Thymus (tissue), 14 donors: ENCODE measurements at places on chromosomes 11 and 22.
A peak's percentile ranks its signal among the peaks of the same experiment; 100 is the strongest.

- no peak for DNase-seq
These were observed 144.6 kb upstream of the PITPNB start for GRCh38 chr22:28063656-28064055.

DNA sequence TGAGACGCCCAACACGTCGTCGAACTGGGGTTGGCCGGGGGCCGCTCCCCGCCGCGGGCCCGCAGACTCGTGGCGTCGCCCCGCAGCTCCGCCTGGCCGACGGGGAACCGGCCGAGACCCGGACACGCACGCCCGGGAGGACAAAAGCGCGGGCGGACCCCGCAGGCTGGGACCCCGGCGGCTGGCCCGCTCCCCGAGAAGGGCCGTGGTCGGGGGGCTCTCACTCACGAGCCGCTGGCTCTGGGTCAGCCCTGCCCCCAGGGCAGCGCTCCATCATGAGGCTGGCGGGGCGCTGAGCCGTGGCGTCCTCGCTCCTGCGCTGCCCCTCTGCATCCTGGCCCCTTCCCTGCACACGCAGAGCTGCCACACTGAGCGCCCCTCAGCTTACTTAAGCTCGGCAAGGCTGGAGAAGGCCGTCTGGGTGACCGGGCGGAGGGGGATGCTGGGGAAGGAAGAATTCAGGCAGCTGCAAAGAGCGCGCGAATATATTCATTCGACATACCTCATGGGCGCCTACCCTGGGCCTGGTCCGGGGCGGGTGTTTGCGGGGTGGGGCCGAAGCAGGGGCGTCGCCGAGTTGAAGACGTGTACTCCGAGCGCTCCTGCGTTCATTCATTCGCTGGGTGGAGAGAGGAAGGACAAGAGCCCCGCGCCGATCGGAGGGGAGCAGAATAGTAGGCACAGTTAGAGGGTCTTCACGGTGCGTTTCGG lies 579 bp upstream of the CYB5R2 start:
- DNase-seq, result no peak

GRCh38 chr11:13433437-13433836 lies 29.6 kb downstream of the BTBD10 start:
- no peak for DNase-seq

DNA sequence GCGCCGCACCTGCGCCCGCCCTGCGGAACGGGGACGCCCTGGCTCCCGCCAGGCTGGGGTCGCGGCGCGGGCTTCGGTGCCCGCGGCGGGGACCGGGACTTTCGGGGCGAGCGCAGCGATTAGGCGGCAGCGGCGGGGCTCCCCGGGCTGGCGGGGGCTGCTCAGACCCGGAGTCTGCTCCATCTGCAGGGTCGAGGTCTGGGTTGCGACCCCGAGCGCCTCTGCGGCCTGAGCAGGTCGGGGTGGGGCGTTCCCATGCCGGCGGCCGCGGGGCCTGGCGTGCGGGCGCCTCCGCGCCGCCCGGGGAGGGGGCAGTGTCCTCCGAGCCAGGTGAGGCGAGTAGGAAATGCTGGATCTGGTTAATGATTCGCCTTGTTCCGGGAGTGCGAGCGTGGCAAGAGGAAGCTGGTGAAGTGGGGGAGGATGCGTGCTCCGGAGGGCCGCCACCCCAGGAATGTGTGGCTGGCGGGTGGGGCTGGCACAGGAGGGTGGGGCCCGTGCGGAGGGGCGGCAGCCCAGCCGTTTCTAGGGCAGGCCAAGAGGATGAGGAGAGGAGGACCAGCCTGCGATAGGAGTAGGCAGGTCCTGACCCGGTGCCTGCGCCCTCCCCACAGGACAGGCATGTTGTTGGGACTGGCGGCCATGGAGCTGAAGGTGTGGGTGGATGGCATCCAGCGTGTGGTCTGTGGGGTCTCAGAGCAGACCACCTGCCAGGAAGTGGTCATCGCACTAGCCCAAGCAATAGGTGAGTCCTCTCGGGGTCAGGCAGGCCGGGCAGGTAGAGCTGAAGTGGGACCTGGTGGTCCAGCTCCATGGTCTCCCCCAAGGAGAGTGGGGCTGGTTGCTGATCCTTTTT lies 606 bp downstream of the RASSF7 start:
- no peak for DNase-seq

DNA sequence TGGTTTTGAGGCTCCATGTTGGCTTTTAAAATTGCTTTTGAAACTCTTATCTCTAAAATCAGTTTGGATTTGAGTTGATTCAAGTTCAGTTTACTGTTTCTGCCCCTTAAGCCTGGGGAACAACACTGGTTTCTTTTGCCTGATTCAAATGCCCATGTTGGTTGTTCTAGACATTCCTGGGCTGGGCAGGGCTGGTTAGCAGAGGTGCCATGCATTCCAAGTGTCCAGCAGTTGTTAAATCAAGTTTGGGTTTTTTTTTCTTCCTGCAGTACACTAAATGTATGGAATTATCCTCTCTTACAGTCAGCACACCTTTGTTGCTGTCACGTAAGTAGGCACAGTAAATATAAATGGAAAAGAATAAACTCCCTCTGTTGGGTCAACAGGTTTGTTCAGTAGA lies 67.2 kb upstream of the MTMR2 start:
- DNase-seq, result no peak

GRCh38 chr11:63940786-63941185 lies 2.0 kb downstream of the NAA40 start:
- no peak for DNase-seq

- no peak for DNase-seq
These were observed 51.7 kb downstream of the NAT10 start for GRCh38 chr11:34157163-34157562.

- no peak for DNase-seq
These were observed 5.4 kb downstream of the TBC1D10C start for GRCh38 chr11:67409261-67409666.

DNA sequence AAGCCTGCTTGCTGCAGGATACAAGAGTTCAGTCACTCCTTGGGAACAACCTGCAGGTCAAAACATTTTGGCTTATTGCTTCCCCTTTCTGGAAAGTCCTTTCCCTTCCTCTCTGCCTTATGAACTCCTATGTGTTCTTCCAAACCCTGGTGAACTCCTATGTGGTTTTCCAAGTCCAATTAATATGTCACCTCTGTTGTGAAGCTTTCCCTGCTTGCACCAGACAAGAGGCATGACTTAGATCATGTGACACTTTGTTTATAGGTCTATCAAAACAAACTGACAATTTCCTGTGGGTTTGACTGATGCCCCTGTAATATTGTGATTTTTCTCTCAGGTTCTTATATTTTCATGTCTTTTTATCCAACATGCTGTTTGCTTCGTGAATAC lies 64.2 kb downstream of the ENDOD1 start:
- DNase-seq, result no peak

GRCh38 chr11:76159303-76159937 lies 46.9 kb downstream of the WNT11 start:
- no peak for DNase-seq

DNA sequence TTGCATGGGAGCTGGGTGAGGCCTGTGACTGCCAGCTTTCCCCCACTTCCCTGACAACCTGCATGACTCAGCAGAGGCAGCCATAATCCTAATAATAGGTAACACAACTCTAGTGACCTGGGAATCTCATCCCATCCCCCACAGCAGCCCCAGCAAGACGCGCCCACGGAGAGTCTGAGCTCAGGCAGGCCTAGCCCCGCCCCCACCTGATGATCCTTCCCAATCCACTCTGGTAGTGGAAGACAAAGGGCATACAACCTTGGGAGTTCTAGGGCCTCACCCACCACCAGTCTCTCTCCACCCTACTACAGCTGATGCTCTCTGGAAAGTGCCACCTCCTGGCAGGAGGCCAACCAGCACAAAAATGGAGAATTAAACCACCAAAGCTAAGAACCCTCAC lies 60.3 kb downstream of the CWF19L2 start:
- peak; percentile 1 for DNase-seq

GRCh38 chr11:461626-462025 lies 11.5 kb downstream of the PTDSS2 start:
- DNase-seq, result no peak

- no peak for DNase-seq
These were observed 125.7 kb downstream of the SLC1A2 start for GRCh38 chr11:35293699-35294098.

DNA sequence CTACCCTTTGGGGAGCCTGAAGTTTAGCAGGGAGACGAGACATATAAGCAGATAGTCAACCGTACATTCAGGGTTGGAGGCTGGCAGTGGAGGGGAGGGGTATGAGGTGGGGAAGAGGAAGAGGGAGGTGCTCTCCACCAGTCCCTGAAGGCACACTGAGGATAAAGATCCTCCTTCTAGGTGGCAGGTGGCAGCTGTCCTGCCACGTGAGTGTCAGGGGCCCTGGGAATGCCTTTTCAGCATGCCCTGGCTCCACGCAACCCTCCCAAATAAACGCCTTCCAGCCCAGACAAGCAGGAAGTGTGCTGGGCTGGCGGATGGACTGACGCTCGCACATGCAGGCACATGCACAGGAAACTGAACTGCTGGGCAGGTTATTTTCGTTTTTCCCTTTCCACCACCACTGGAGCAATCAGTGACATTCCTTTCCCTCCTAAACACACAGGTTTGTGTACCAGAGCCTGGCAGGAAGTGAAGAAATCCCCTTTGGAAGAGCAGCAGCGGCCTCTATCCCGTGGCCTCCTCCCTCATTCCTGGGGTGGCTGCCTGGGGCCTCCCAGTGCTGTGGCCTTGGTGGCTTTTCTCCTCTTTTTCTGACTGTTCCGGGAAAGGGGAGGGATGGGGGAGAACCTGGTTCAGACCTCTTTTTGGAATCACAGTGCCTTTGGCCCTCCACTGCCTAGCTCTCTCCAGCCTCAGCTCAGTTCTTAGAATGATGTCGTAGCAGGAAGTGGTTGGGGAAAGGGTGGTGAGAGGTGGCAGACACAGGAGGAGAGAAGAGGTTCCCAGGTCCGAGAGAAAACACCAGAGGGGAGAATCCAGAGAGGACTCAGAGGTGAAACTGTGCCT lies 157.0 kb upstream of the TIMP3 start:
- peak; percentile 78 for DNase-seq

DNA sequence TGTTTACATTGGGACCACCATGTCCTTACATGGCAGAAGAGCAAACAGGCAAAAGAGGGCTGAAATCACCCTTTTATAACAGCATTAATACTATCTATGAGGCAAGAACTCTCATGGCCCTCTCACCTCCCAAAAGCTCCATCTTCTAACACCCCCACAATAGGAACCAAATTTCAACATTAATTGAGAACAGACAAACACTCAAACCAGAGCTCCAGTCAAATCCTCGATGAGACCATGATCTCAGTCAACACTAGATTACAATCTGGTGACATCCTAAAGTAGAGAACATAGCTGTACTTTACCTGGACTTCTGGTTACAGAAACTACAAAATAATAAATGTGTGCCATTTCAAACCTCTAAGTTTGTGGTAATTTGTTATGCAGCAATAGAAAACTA lies 25.1 kb downstream of the OR2AG2 start:
- DNase-seq, result no peak

GRCh38 chr22:26045860-26046259 lies 123.4 kb upstream of the SEZ6L start:
- no peak for DNase-seq

- DNase-seq, result no peak
These were observed 18.2 kb upstream of the GRAMD4 start for GRCh38 chr22:46602025-46602424.

- no peak for DNase-seq
These were observed 108.4 kb downstream of the RPL27A start for GRCh38 chr11:8790968-8791367.

DNA sequence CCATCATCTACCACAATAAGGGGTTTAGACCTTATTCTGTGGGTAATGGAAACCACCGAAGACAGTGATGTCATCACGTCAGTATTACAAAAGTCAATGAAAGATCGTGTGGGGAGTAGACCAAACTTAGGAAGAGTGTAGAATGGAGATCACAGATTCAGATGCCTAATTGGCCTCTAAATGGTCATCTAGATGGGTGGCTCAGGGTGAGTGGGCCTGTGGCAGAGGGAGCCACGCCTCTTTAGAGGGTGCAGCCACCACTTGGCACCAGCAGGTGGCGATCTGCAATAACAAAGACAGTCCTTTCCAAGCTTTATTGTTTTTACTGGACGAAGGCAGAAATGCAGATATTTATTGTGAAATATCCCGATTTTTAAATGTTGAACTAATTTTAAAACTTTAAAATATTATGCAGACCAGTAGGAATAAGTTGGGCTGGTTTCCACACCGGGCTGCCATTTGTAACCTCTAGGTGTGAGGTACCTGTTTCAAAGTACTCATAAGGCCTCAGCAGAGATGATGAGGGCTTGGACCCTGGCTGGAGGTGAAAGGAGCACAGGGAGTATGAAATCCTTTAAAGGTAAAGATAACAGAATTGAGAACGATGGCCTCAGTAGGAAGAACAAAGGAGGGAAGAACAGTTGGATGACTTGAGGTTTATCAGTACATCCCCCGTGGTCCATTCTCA lies 222.0 kb downstream of the DBX1 start:
- no peak for DNase-seq

DNA sequence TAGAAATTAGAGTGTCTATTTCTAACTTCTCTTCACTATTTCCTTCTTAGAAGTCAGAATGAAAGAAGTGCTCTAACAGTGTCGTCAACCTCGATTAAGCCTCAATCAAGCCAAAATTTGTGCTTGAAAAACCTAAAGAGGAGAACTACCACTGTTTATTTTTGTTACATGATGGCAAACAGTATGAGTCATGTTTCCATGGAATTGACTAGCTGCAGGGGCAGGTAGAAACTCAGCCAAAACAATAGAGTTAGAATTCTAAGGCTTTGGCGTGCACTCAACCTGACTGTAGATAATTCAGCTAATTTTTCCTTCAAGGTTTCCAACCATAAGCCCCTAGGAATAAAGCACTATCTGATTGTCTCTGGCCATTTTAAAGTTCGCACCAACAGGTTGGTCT lies 415.9 kb downstream of the ETS1 start:
- no peak for DNase-seq

DNA sequence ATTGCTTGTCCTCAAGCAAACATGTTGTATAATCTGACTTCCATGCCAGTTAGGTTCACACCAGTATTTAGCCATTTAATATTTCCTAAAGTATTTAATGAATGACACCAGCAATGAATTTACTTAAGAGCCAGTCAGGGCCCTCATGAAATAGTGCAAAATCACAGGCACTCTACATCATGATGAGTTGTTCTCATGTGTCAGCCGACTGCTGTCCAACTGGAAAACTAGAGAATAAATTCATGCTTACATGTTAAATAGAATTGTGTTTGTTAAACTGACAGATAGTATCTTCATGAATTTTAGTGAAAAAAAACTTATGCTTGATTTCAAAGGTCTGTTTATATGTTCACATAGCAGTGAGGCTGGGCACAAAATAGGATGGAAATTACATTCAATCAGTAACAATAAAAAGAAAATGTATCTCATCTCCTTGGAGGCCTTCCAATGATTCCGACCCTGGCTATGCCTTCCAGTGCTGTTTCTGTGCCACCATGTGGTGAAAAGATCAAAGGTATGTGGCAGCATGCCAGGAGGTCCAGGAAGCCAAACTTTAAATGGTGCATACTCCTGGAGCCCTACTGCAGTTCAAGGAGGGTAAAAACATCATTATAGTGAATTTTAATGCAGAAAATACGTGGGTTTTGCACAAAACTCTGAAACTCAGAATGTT lies 45.2 kb downstream of the CTSC start:
- no peak for DNase-seq

- no peak for DNase-seq
These were observed 32.7 kb downstream of the FAM83F start for GRCh38 chr22:40027191-40028097.

- DNase-seq, result no peak
These were observed 14.0 kb downstream of the RPUSD4 start for GRCh38 chr11:126197277-126197939.

- no peak for DNase-seq
These were observed 20.6 kb upstream of the FDX1 start for GRCh38 chr11:110409174-110409573.
